ENCODE measurements at places on chromosomes 16 and 17. TPM values are rescaled to one million over a fixed set of nuclear protein-coding genes. Genes with fewer than 3 reads are reported as not detected.
A peak's percentile ranks its signal among the peaks of the same experiment; 100 is the strongest.

DNA sequence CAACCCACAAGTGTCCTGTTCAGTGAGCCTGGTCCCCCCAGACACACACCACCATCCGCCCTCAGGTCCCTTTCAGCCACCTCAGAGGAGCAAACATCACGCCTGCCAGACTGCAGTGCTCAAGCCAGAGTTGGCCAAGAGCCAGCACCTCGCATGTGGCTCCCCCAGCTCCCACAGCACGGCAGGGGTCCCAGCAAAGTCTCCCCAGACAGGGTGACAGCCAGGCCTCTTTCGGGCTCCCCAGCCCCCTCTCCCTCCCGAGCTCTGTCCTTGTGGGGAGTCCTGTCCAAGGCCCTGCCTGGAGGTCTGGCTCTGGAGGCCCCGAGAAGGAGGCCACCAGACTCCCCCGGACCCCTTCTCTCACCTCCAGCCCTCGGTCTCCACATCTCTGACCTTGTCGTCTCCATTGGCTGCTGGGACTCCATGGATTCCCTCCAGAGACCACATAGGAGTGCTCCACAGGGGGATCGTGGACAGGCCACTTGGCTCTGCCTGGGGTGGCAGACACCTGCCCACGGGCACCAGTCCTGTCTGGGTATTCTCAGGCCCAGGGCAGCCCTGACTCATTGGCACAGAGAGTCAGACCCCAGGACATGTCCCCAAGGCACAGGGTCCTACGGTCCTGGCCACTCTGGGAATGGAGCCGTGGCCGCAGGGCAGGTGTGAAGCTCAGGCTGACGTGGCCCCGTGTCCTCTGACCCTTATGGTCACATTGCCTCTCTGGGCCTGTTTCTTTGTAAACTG is 1.8 kb upstream of the MYADML2 start:
- no peak for DNase-seq

- DNase-seq, result peak; percentile 42
Measured at GRCh38 chr17:34171245-34171818, 83.8 kb upstream of the CCL2 start.

- DNase-seq, result peak; percentile 98
Measured at GRCh38 chr16:67806428-67807147, at the start of the genes RANBP10 and TSNAXIP1. Gene RANBP10 (minus strand): TSS chr16:67806560. CDS start chr16:67806536, 24 bp downstream. Gene TSNAXIP1 (plus strand): TSS chr16:67806889. CDS start chr16:67807150, 261 bp downstream.

- DNase-seq, result no peak
Measured at GRCh38 chr17:38562215-38562569, 43.6 kb downstream of the SRCIN1 start.

GRCh38 chr17:64447526-64447925 is 1.4 kb upstream of the MILR1 start:
- DNase-seq, result no peak

- no peak for DNase-seq
Measured at GRCh38 chr16:27083861-27084261, 17.1 kb downstream of the C16orf82 start.

DNA sequence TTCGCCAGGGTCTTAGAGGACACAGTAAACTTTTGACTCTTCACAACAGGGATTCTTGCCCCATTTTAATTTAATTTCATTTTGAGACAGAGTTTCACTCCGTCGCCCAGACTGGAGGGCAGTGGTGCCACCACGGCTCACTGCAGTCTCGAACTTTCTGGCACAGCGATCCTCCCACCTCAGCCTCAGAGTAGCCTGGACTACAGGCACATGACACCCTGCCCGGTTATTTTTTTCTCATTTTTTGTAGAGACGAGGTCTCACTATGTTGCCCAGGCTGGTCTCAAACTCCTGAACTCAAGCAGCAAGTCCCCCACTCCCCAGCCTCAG is 329 bp upstream of the NLE1 start:
- no peak for DNase-seq

GRCh38 chr17:60743799-60744198 is 66.1 kb downstream of the BCAS3 start:
- DNase-seq, result no peak

DNA sequence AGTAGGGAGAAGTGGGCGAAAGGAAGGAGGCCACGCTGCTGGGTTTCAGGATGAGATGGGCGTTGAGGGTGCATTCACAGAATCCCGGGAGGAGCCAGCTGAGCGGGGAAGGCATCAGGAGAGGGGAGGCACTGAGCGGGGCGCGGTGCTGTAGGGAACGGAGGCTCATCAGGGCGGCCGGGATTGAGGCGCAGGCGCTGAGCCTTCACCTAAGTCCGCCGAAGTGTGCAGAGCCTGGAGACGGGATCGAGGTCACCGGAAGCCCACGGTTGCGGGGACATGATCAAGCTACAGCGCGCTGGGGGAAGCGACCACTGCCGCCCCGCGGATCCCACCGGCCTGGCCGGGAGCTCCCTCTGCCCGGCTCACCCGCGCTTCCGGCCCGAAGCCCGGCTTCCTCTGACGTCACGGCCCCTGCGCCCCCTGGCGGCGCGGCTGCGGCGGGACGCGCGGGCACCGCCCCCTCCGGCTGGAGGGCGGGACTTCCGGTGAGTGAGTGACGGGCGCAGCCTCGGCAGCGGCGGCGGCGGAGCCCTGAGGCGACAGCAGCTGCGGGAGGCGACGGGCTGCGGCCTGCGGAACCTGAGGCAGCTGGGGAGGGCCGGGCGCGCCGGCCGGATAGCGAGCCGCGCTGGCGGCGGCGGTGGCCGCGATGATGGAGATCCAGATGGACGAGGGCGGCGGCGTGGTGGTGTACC is at the start of gene MAPK8IP3:
Gene MAPK8IP3, plus strand, starts transcription at position 508 of the 698 bp plus-strand sequence. Its CDS starts 145 bp downstream, at position 653.
- peak; percentile 88 for DNase-seq

GRCh38 chr16:30033270-30033669 is 2.2 kb upstream of the TLCD3B start:
- DNase-seq, result no peak

The WNK4 gene
- total RNA-seq, result 0.25 TPM

The KRT20 gene
- not detected for total RNA-seq

The HOXB1 gene
- total RNA-seq, result not detected

The DNAAF8 gene
- 0.38 TPM for total RNA-seq

Measured in SJSA1 (cell line).